ENCODE measurements at places on chromosomes 7 and 10.
A peak's percentile ranks its signal among the peaks of the same experiment; 100 is the strongest.

GRCh38 chr7:101212014-101212413 lies 5.4 kb downstream of the PLOD3 start:
- DNase-seq: no peak

DNA sequence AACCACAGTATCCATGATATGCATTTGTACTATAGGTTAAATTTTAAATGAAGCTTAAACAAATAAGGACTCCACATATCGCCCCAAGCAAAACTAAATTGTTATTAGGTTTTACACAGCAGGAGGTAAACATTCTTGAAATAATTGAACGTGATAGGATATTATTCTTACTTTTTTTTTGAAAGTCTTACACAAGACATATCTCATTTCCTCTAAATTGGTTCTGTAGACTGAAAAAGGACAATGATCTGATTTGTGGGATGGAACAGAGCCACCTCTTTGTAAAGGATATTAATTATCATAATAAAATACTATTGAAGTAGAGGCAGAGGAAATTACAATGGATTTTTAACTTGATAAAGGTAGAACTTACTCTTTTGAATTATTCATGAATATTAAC lies 155.1 kb upstream of the SEMA3D start:
- DNase-seq: no peak

GRCh38 chr7:115973406-115973805 lies 57.2 kb downstream of the TFEC start:
- DNase-seq: no peak

- DNase-seq: peak; percentile 63
These were observed 246.1 kb downstream of the KLF6 start for GRCh38 chr10:3538656-3539531.

DNA sequence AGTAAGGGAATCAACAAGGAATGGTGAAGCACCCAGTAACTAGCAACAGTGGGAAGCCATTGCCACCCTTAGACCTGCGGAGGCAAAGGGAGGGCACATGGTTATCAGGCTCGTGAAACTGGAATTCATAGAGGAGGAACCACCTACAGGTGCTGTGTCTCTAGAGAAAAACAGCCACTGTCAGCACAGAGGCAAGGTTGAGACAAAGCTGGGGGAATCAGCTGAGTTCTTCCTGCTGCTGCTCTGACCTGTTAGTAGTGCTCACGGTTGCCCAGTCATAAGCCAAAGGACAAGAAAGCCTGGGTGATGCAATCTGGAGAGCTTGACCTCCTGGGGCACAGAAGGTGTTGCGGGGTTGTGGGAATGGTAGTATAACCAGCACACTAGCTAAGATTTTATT lies 110.1 kb downstream of the TPST1 start:
- DNase-seq: no peak

DNA sequence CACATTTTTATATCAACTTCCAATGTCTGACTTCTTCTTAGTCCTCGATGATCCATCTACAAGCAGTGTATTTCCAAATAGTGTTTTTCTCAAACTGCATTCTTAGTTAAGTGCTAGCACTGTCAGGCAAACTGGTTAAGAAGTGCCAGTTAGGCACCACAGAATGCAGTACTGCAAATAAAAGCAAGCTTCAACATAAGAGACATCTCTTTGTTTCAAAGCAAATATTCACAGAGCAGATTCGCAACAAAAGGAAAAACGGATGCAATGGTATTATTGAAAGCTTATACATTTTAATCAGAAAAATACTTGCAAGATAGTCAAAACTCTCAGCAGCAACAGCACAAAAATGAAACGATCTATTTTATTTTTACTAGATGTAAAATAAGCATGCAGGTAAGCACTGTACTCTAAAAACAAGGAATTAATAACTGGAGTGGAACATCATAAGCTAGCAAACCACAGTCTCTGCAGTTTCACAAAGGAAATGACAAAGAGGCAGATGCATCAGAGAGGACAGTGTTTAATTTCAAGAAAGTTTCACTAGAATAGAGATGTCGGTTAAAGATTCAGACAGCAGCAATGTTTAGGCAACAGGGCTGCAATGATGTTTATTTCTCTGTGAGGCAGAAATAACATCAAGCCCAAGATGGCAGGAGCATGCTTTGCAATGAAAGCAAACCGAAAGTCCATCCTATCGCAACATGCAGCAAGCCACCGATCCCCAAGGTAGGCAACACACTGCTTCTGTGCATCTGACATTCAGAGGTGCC lies 82.0 kb downstream of the FGFR2 start:
- DNase-seq: peak; percentile 19

DNA sequence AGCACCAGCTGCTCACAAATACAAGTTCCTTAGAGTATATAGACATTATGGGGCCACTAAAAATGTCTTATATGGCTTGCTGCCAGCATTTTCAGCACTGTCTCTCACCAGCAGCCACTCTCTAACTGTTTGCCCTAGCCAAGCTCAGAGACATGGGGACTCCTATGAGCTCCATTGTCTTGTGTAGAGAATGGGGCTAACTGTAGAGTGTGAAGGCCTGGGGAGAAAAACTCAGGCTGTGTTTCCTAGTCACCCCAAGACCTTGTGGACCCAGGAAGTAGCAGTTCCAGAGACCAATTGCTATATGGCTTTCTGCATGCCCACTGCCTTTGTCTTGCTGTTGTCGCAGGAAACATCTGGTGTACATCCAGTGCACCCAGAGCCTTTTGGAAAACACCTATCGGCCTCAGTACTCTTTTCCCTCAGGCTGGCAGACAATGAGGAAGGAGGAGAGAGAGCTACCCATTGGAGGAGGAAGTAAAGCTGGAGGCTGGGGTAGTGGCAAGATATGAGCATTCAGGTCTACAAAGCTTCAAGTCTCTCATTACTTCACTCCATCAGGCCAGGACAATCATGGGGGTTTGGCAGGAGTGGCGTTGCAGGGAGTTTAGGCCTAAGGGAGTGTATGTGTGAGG lies 28.4 kb downstream of the ENTPD1 start:
- DNase-seq: no peak

GRCh38 chr10:12704488-12704887 lies 297.0 kb downstream of the CCDC3 start:
- no peak for DNase-seq

DNA sequence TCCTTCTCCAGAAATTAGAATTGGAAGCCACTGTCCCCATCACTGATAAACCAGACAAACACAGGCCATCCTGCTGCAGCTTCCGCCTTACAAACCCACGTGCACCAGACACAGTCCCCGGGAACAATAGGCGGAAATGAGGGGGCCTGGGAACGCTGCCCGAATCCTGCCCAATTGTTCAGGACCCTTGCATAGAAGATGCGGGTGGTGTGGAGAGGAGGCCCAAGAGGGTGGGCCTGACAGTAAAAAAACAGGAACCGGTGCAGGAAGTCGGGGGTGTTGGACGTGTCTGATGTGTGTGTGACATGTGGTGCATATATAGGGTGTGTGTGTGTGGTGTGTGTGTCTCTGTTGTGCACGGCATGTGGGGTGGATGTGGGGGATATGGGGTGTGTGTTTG lies 26.5 kb upstream of the CHST15 start:
- DNase-seq: no peak

DNA sequence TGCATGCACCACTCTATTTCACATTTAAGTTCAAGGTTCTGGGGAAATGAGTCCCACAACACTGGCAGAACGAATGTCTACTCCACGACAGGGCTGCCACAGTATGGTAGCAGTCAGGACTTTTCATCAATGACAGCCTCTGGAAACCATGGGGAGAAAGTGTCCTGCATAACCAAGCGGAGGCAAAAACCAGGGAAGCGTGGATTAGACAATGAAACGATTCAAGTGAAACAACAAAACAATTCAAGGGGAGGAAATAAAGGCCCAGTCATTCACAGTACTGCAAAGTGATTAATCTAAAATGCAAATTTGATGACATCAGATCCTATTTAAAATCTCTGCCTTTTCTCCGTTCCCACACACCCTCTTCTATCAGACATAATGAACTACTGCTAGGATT lies 168.2 kb downstream of the DPY19L1 start:
- DNase-seq: no peak

DNA sequence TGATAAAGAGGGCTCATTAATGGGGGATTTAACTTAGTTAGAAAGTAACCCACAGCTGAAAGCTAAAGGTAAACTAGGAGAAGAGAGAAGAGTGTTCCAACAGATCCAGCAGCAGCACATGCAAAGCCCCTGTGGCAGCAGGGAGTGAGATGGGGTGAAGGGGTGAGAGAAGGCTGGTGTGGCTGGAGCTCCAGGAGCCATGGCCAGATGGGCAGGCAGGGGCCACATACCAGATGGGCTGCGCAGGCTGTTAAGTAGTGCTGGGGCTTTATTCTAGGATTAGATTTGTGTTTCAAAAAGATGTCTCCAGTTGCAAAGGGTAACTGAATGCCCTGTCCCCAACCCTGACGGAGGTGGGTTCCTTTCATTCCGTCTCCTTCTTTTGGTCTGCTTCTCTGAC lies 33.2 kb downstream of the HIF1AN start:
- DNase-seq: no peak

GRCh38 chr7:30470771-30471170 lies 7.8 kb downstream of the NOD1 start:
- DNase-seq: no peak

GRCh38 chr10:87753995-87754866 lies 63.8 kb downstream of the ATAD1 start:
- no peak for DNase-seq

- DNase-seq: no peak
These were observed 22.7 kb upstream of the ADCYAP1R1 start for GRCh38 chr7:31029251-31030042.

DNA sequence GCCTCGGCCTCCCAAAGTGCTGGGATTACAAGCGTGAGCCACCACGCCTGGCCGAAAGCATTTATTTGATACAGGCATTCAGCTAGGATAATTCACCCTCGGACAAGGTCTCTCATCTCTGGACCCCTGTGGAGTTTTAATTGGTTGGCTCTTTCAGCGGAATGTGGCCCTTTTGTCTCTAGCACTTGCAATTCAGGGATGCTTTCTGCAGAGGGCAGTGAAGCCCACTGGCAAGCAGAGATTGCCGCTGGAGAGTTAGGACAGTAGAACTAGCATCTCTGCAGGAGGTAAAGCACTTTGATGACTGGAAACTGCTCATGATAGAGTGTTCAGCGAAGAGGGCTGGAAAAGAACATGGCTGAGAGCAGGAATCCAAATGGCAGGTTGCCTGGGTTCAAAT lies 62.0 kb downstream of the SUFU start:
- DNase-seq: no peak

- DNase-seq: no peak
These were observed 1.5 kb upstream of the OAT start for GRCh38 chr10:124420254-124420653.

- no peak for DNase-seq
These were observed 98.9 kb downstream of the PRLHR start for GRCh38 chr10:118496525-118496924.

- DNase-seq: no peak
These were observed 61.6 kb upstream of the MKI67 start for GRCh38 chr10:128187788-128188185.
